Tongue (tissue), 3 donors: ENCODE measurements at places on chromosomes 12 and 14.

DNA sequence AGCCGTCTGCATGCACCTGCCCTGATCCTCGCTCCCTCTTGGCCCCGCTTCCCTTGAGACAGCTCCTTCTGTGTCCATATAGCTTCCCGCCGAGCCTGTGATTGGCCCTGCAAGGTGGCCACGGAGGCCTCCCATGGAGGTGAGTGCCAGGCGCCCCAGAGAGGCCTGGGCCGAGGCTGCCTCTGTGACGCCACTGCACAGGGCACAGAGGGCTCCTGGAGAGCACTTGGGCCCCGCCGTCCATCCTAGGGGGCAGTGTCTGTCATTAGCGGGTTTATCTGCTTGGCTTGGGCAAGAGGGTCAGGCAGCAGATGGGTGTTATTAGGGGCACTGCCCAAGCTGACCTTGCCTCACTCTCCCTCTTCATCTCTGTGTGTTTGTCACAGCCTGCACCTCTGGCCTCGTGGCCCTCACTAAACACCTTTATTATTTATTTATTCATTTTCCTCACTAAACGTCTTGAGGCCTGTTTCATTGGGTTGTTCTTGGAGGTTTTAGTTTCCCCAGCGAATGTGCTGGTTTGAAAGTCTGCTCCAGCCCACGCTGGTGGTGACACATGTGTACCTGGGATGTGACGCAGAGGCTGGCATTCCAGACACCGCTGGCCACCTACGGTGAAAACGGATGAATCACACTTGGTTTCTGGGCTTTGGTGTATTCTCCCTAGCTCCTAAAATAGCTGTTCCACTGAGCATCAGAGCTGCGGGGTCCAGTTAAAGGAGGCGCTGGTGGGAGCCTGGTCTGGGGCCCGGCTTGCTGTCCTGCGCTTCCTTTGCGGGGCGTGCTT lies 5.9 kb downstream of the ZFYVE21 start:
- DNase-seq = no peak

DNA sequence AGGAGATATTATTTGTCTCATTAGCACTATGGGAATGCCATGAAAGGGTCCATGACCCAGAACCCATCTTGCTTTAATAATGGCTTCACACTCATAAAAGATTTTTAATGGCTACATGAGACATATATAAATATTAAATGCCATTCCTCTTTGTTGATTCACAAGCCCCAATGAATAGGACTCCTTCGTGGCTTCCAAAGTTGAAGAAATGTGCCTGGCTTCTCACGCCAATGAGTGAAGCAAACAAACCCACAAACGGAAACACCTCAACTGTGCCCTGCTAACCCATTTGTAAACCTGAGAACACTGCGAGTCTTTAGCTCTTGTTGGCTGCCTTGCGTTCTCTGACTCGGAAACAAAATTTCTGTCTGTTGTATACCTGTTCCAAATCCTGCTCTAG lies 381.7 kb upstream of the DDHD1 start:
- no peak for DNase-seq

DNA sequence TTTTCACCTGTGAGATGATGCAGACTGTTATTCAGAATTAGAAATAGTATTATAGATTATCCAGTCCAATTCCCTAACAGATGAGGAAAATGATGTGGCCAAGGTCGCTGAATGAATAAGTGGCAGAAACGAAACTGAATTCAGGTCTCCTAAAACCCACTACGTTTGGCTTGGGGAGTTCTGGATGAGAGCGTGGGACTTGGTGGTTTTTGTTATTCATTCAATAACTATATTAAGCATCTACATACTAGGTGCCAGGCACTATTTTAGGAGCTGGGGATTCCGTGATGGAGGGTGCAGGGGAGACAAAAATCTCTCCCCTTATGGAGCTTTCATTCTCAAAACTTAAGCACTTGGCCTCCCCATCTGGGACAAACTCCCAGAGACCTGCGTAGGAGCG lies 813 bp upstream of the CCDC184 start:
- DNase-seq = no peak

- no peak for DNase-seq
Measured at GRCh38 chr12:109016016-109016415, 4.9 kb downstream of the SVOP start.

GRCh38 chr12:82507686-82508085 lies 149.4 kb downstream of the METTL25 start:
- peak; percentile 72 for DNase-seq

DNA sequence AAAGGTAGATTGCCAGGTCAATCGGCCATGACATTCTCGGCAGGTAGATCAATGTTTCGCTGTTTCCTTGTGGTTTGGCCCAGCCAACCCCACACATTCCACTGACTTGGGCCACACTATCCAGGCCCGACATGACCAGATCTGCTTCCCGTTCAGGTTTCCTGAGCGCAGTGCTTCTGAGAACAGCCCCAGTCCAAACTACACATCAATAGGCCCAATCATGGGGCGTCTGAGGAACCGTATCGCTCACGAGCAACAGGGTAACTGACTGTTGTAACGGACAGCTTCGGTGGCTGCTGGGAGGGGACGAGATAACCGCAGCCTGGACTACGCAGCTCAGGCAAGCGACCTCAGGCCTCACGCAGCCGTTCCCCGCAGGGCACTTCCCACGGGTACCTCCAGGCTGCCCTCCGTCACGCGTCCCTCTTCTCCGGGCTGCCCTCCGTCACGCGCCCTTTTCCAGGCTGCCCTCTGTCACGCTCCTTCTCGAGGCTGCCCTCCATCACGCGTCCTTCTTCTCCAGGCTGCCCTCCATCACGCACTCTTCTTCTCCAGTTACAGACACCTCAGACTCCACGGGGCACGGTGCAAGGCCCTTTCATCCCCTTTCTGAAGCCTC lies 14.7 kb downstream of the ZNF605 start:
- no peak for DNase-seq

DNA sequence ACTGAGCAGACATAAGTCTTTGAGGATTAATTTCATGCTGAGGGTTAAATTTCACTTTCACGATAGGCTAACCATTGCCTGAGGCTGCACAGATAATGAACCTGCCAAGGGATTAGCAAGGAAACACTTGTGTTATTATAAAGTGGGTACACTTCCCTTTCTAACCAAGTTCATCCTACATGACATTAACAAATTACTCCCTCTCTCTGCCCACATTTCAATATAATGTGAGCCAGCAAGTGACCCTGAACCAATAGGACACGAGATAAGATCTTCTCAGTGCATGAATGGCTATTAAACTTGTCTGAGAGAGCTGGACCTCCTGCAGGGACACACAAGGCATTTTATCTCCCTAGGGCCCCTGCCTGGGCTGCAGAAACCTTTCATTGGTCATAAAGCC lies 173.5 kb downstream of the PAX9 start:
- no peak for DNase-seq

DNA sequence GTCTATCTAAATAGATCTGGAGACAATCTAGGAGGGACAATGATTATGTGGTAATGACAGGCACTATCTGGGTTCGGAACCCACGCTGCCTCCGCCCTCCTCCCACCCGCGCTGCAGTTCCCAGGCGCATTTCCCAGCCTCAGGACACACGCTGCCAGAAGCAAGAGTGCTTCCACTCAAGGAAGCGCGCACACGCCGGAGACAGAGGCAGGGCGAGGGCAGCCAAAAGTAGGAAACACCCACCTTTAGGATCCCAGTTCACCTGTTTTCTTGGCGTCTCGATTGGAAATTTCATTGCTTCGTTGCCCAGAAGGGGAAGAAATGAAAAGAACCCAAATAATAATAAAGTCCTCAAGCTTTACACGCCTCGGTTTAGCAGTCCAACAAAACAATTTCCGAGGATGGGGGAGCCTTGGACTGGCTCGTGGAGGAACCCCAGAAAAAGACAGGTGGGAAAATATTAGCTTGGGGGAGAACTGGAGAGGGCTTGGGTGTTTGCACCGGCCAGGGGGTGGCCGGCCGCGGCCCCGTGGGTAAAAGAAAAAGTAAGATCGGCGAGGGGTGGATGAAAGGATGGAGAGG lies 474 bp downstream of the KCNK10 start:
- DNase-seq = no peak

GRCh38 chr12:65923228-65923627 lies 98.9 kb downstream of the HMGA2 start:
- DNase-seq = no peak

DNA sequence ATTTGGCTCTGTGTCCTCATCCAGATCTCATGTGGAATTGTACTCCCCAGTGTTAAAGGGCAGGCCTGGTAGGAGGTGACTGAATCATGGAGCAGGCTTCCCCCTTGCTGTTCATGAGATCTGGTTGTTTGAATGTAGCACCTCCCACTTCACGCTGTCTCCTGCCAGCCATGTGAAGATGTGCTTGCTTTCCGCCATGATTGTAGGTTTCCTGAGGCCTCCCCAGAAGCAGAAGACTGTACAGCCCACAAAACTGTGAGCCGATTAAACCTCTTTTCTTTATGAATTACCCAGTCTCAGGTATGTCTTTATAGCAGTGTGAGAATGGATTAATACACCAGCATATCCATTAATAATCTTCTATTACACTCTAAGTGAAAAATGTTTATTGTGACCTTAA lies 70.2 kb downstream of the BAZ1A start:
- no peak for DNase-seq
